ENCODE measurements at places on chromosomes 12 and 14.
A peak's percentile ranks its signal among the peaks of the same experiment; 100 is the strongest.

- no peak for DNase-seq
Measured at GRCh38 chr12:120581998-120582397, 796 bp upstream of the POP5 start.

DNA sequence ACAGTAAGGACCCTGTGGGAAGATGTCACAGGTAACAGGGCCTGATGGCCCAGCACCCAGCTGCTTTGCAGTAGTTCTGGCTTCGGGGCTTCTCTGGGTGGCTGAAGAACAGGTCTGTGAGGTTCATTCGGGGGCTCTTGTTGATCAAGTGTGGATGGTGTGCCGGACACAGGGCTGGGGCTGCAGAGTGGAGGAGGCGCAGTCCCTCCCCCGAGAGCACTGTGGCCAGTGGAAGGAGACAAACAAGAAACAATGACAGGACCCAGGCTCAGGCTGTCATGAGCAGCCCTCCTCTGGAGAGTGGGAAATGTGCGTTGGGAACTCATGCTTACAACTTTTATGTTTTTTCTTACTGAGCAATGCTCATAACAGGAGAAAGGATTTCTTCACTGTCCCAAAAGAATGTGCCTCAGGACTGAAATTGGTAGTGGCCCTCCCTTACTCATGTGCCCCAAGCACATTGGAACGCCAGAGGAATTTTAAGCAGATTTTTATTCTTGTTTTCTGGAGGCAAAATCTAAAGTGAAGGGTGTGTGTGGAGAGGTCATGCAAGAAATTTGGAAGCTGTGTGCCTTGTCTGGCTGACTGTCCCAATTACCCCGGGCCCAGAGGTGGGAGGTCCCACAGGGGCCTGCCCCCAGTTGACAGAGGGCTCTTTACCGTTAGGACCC, 233.8 kb downstream of the CACNA1C start:
- DNase-seq: no peak

DNA sequence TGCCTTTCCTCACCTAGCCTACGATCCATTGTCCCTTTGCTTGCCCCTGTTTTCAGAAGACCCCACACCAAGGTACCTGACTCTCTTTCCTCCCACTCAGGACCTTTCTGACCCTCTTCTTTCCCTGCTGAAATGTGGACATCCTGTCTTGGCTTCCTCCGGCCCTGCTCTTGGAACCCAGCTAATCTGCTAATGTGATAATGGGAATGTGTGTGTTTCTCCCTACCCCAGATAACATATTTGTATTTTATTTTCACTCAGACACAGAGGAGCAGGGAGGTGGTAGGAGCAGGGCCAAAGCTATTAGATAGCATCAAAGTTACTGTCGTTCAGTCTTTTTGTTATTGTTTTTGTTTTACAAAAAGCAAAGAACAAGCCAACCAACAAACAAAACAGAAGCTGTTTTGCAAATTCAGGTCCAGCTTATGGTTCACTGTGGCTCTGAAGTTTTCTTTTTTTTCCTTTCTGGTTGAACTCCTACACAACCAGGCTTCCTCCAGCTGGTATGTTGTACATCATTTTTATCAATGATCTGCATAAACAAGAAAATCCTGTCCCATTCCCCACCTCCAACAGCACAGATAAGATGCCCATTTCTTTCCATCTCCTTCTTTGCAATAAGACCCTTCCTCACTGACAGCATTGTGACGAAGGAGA, 137.3 kb downstream of the C12orf75 start:
- DNase-seq: no peak

DNA sequence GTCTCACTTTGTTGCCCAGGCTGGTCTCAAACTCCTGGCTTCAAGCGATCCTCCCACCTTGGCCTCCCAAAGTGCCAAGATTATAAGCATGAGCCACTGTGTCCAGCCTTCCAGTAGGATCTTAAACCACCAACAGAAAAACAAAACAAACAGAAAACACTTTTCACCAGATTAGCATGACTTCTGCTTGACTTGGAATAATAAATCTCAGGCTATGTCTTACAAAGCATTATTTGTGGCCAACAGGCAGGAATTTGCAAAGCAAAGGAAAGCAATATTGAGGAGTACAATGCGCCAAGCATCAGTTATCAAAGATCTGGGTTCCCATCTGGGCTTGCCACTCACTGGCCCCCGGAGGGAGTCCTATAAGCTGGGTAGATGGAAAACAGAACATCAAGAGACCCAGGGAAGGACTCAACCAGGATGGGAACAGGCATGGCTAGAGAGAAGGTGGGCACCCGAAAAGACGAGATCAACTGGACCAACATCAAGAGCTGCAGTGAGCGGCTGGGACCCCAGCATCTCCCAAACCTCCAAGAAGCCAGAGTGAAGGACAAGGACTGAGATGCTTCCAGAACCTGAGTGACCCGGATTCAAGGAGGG, 101.2 kb downstream of the TMEM30B start:
- DNase-seq: no peak

DNA sequence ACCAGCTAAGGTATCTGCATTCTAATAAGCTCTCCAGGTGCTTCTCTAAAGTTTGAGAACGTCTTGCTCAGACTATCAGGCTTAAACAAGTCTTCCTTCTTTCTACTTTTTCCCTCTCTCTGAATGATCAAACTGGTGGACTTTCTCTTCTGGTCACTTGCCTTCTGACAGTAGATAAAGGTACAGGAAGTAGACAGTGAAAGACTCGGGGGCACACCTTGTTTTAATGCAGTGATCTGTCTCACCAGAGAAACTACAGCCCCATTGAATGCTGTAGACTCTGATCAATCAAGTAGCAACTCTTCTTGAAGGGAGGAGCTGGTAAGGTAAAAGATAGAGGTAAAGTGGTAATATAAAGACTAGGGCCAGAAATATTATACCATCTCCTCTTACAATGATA, 48.1 kb upstream of the ATXN7L3B start:
- DNase-seq: no peak

- no peak for DNase-seq
Measured at GRCh38 chr12:101745481-101745880, 6.2 kb upstream of the SYCP3 start.

DNA sequence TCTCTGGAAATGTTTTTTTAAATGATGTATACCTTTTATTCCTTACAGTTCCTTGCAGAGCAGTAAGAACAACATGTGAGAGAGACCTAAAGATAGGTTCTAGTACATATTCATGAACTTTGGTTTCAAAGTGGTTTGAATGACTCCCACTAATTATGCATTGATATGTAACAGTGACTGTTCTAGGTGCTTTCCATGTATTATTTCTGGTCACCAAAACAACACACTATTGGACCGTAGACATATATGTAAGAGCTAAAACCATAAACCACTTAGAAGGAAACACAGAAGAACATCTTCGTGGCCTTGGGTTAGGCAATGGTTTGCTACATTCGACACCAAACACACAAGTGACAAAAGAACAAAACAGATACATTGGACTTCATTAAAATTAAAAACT, 37.9 kb downstream of the SOX5 start:
- DNase-seq: no peak

DNA sequence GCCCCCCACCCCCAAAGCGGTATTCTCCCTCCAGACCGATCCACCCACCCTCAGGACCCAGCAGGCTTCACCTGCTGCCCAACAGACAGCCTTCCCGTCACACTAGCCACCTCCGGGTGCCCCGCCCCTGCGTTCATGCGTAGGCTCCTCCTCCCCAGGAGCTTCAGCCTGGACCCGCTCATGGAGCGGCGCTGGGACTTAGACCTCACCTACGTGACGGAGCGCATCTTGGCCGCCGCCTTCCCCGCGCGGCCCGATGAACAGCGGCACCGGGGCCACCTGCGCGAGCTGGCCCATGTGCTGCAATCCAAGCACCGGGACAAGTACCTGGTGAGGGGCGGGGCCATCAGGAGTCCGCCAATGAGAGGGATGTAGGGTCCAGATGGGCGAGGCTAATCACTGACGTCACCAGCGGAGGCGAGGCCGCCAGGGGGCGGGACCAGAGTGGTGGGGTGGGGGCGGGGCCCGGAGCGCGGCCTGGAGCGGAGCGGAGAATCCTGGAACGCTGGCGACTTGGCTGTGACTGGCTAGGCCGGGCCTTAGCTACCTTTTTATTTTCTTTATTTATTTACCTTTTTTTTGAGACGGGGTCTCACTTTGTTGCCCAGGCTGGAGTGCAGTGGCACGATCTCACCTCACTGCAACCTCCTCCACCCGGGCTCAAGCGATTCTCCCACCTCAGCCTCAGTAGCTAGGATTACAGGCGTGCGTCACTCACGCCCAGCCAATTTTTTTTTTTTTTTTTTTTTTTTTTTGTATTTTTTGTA, 4.4 kb downstream of the TNS2 start:
- peak; percentile 93 for DNase-seq

DNA sequence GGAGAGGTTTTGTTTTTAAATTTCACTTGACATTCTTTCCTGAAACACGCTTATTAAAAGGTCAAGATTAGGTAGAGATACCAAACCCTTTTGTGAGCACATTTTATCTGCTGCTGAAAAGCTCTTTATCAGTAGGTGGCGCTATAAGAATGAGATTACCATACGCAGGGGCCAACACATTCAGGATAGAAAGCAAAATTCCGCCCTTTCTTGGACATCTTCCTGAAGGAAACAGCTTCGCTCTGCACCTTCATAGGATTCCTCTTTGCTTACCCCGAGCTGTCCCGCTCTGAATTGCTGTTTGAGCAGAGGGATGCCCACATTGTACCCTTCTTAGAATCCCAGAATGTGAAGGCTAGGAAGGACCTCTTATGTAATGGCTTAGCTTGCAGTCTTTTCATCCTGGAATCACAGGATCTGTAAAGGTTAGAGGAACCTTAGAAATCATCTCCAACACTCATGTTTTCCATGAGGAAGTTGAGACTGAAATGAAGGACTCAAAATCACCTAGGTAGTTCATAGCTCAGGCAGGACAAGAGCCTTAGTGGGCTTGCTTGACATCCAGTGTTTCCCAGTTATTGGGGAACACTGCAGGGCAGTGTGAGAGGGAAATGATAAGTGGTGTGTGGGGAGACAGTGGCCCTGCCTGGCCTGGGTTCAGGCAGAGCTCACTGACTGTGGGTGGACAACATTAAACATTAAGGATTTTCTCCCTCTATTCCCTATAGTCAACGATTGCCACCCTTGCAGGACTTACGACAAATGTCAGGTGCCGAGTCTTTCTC, 38.7 kb upstream of the CRY1 start:
- no peak for DNase-seq

GRCh38 chr12:50057896-50058670, 687 bp downstream of the ASIC1 start:
- no peak for DNase-seq

DNA sequence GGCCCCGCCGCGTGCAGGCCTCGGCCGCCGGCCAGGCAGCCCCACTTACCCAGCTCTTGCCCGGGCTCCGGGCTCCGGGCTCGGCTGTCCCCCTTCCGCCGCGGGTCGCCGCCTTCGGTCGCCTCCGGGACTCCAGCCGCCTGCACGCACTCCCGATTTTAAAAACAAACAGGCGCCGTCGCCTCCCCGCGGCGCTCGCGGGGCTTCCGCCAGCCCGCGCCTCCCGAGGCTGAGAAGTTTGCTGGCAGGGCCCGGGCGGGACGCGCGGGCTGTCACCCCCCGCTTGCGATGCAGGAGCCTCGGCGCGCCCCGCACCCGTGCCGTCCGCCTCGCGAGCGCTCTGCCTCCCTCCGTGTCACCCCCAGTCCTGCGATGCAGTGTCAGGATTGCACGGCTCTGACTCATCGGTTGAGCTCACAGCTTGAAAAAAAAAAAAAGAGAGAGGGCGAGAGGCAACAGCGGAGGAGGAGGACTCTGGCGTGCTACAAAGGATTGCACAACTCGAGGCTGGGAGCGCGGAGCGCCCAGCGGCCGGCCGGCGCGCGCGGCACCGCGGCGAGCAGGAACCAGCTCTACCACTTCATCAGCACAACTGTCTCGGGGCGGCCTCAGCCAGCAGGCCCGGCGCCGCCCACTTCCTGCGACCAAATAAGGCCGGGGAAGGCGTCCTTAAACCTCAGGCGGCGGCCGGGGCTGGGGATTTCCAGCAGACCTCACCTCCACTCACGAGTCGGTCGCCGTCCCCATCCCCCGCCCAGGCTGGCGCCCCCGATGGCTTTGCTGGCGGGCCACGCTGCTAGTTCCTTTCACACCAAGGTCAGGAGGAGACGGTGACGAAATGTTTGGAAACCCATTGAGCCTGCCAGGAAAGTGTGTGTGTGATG, 45.8 kb upstream of the PNMA1 start:
- peak; percentile 95 for DNase-seq

GRCh38 chr12:119992129-119992705, 3.2 kb downstream of the BICDL1 start:
- no peak for DNase-seq

GRCh38 chr12:105102673-105103072, 4.9 kb upstream of the WASHC4 start:
- no peak for DNase-seq

- no peak for DNase-seq
Measured at GRCh38 chr12:131408036-131408365, 302.9 kb upstream of the SFSWAP start.

GRCh38 chr14:104957146-104958113, 20.7 kb downstream of the AHNAK2 start:
- no peak for DNase-seq

- DNase-seq: no peak
Measured at GRCh38 chr14:42222924-42223471, 616.3 kb downstream of the LRFN5 start.

- no peak for DNase-seq
Measured at GRCh38 chr12:108495054-108495453, 20.0 kb upstream of the FICD start.

GRCh38 chr12:122078141-122079032, at the start of gene MLXIP:
MLXIP (plus strand) TSS chr12:122078756; CDS start chr12:122078854, 98 bp downstream.
- peak; percentile 81 for DNase-seq

DNA sequence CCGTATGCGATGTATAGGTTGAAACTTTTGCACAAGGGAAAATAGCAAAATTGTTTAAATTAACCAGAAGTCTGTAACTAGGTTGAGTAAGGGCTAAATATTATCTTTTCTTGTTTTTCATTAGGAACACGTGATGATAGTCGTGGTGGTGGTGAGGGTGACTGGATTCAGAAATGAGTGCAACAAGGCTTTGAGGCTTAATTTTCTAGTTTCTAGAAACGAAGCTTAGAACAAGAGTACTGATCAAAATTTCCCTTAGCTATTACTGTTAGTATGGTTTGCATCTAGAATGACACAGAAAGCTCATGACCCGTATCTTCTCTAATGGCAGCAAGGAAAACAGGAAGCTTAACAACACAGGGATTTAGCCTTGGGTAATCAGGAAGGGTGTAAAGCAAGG, 7.0 kb downstream of the SLIRP start:
- no peak for DNase-seq

Measured in T follicular helper cell (primary cell).